SHP77 (cell line): ENCODE measurements at places on chromosomes 6 and 20.

GRCh38 chr6:169189686-169190085 lies 64.0 kb downstream of the THBS2 start:
- no peak for DNase-seq

DNA sequence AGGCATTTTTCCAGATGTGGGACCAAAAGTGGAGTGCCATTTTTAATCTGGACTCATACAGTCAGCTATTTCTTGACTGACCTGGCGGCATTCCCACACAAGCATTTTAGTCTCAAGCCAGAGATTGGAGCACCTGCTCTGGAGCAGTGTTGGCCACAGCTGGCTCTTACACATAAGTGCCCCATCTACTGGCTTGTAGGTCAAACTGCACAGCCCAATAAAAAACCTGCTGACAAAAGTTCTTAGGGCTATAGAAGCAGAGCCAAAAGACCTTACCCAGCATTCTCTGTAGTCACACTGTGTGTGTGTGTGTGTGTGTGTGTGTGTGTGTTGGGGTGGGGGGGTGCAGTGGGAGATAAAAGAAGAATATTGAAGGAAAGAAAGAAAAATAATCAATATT lies 38.6 kb upstream of the SENP6 start:
- DNase-seq, result peak; percentile 49

DNA sequence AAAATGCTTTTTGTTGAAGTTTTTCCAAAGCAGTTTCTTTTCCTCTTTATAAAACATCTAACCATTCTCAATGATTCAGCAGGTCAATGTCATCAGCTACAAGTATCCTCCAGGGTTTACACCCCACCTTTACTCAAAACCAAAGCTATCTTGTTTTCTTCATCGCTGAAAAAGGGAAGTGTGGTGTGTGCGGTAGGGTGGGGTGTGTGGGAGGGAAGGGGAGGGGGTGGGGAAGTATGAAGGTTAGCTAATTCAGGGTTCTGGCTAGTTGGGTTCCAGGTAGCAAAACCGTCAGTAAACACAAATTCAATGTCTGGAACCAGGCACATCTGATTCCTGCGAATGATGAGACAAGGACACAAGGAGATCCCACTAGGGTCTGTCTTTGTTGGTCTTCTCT lies 189.6 kb downstream of the GJA10 start:
- no peak for DNase-seq

GRCh38 chr20:21006611-21007010 lies 99.5 kb downstream of the LINC00237 start:
- DNase-seq, result no peak

DNA sequence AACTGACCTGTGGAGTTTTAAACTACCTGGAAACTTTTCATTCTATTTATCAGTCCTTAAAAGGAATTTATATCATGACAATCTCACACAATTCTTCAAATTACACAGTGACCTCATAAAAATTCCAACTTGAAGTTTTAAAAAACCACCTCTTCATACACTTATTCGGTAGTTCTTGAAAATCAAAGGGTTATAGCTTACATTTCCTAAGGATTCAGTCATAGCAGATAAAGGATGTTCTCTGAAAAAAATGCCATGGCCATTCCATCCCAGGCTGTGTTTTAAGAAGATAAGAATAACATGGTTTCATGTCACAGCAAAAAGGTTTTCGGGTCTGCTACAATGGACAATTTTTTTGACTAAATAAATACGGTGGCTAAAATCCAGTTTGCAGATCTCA lies 41.2 kb downstream of the GOPC start:
- DNase-seq, result no peak

DNA sequence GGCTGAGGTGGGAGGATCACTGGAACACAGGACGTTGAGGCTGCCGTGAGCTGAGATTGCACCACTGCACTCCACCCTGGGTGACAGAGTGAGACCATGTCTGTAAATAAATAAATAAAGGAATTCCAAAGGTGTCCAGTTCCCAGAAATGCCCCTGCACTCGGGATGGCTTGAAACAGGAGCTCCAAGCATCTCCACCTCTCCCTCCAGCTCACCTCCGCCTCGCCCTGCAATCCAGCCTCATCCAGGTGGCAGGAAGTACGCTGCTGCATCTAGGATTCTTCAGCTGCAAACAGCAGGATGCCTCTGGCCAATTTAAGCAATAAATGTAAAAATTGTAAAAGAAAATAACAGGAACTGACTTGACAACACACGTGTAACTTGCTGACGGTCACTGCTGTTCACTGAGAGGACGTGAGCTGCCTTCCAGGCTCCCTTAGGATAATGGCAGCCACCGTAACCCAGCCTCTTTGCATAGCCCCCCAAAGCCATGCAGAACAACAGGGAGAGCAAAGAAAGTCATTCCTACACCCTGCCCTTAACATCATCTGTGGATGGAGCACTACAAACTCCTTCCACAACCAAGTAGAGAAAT lies 11.4 kb upstream of the GRM4 start:
- DNase-seq, result no peak

GRCh38 chr6:109788687-109789086 lies 97.6 kb downstream of the FIG4 start:
- no peak for DNase-seq

DNA sequence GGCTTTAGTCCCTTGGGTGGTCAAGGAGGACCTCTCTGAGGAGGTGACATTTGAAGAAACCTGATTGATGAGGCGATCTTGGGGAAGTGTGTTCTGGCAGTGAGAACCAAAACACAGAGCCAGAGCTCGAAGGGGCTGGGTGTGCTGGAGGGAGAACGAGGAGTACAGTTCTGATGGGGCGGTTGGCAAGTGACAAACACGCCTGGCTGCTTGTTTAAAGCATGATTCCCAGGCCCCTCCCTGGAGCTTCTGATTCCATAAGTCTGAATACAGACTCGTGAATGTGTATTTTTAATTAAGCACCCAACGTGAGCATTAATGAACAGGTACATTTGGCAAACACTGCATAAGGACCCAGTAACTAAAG lies 886 bp upstream of the NFATC2 start:
- DNase-seq, result no peak

- DNase-seq, result no peak
Measured at GRCh38 chr6:82869493-82869892, 196.1 kb downstream of the UBE3D start.

DNA sequence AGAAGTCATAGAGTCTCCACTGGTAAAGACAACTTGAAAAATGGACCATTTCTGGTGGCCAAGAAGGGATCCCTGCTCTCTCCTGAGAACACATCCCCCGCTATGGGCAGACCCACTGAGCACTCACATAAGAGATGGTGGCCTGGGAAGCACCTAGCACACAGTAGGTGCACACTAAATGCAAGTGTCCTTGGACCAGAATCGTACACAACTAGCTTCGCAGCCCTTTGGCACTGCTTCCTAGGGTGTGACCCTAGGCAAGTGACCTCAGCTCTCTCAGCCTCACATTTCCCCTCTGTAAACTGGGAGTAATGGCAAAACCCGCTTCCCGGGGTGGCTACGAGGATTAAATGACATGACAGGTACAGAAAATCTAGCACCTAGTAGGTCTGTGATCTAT lies 35.1 kb downstream of the KCNB1 start:
- DNase-seq, result no peak

DNA sequence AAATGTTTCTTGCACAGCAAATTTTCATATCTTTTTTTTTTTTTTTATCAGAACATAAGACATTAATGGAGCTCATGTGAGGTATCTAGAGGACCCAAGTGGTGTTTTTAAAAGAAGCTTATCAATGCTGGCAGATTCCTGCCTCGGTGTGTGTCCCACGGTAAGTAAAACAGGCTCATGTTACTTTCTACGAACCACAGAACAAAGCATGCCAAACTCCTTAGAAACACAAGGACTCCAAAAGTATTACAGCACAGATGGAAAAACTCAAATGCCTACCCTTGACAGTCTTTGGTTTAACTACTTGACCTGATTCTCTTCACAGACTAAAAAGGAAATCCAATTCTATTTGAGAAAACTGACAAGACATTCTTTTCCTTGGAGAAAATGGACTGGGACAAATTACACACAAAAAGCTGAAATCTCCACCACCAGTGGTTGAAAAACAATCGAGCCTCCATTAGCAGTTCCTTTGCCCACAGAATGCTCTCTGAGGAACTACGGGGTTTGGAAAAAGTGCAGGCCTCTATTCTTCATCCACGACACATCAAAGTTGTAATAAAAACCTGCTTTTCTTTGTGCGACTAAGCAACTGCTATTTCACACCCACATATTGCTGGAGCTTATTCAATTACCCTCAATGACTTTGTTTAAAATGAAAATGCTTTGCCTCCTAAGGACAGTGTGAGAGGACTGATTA lies 5.4 kb downstream of the METTL24 start:
- no peak for DNase-seq

DNA sequence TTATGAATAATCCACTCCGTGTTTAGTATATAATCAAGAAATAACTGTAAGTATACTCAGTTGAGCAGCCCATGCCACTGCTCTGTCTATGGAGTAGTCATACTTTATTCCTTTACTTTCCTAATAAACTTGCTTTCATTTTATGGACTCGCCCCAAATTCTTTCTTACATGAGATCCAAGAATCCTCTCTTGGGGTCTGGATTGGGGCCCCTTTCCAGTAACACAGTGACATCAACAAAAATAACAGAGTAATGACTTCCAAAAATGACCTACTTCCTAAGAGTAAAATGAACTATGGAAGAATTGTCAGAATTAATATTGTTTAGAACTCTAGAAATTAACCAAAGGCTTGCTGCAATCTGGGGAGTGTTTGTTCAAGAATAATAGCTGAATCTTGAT lies 8.8 kb downstream of the OR2H1 start:
- DNase-seq, result no peak

GRCh38 chr6:41063884-41064285 lies 8.3 kb downstream of the OARD1 start:
- DNase-seq, result no peak

GRCh38 chr6:113496166-113496565 lies 361.0 kb upstream of the MARCKS start:
- no peak for DNase-seq

- DNase-seq, result no peak
Measured at GRCh38 chr6:137875606-137876005, 8.5 kb downstream of the TNFAIP3 start.

- no peak for DNase-seq
Measured at GRCh38 chr6:21075986-21076385, 517.6 kb upstream of the SOX4 start.

DNA sequence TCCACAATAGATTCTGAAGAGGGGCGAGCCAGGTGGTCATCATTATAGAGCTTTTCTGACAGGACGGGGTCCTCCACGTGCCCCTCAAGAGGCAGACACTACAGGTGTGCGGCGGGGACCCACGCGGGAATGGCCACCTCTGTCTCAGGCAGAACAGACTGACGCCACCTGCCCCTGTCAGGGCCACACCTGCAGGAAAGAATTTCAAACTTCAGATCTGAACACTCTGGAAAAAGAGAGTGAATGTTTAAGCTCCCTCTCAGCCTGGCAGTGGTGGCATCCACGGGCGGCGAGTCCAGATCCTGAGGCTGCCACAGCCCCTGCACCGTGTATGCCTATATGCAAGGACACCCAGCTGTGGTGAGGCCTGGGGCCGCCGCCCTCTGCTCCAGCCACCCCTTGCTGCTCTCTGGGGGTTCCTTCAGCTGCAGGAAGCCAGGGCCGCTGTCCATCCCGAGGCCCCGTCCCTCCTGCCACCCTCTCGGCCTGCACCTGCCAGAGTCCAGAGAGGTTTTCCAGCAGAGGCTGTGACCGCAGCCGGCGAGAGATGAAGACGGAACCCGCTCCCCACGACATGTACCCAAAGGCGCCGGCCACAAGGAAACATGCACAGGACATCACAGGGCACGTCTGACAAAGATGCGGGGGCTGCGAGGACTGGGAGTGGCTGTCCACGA lies 234.9 kb downstream of the ERMARD start:
- no peak for DNase-seq

GRCh38 chr20:61757-62156 lies 25.7 kb upstream of the DEFB125 start:
- DNase-seq, result no peak

DNA sequence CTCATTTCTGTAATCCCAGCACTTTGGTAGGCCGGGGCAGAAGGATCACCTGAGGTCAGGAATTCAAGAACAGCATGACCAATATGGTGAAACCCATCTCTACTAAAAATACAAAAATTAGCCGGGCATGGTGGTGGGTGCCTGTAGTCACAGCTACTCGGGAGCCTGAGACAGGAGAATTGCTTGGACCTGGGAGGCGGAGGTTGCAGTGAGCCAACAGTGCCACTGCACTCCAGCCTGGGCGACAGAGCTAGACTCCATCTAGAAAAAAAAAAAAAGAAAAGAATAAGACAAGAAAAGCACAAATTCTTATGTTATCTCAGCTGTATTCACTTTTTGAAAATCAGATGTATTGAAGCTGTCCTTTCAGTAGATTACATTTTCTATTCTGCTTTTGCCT lies 289.4 kb downstream of the GRIK2 start:
- DNase-seq, result no peak

- DNase-seq, result no peak
Measured at GRCh38 chr20:34060970-34061369, 51.1 kb downstream of the EIF2S2 start.

DNA sequence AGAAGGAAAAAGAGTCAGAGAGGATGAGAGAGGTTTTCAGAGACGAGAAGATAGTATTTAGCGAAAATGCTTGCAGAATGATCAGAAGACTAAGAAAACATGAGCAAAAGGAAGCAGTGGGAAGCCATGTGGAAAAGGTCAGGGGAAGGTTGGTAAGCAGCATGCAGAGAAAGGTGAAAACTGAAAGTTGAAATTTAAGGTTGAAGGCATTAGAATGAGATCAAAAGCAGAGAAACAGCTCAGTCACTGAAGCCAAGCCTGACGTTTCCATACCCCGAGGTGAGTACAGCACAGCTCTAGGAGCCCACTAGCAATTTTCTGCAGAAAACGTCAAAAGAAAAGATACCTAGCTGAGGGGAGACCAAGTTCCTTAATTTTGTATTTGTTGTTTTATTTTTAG lies 19.1 kb upstream of the TFB1M start:
- no peak for DNase-seq

- no peak for DNase-seq
Measured at GRCh38 chr6:35192301-35192860, 21.4 kb upstream of the SCUBE3 start.

DNA sequence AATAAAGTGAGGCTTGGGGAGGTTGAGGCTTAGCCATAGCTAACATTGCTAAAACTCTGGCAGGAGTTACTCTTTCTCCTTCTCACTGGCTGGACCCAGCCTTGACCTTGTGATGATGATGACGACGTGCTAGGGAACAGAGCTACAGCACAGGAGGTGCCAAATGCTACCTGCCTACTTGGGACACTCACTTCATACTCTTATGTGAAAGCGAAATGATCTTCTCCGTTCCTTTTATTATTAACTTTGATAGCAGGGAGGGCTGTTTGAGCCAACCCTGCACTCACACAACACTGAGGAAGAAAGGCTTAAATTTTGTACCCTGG lies 1.2 kb upstream of the ELMO2 start:
- no peak for DNase-seq

DNA sequence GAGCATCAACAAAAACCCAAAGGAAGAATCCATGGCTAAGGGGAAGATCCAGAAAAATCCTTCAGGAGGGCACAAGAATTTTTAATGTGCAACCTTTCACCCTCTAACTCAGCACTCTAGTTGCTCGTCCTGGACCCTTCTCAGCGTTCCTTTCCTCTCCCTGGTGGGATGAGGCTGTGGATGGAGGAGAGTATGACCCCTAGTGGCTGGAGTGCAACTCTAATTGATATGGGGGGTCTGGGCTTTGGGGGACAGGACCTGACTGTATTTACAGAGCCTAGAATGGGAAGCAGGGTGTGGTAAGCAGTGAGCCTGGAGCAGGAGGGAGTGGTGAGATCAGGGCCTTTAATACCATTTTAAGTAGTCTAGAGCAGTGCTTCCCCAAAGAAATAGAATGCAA lies 83.9 kb upstream of the CEP85L start:
- no peak for DNase-seq
